ENCODE measurements at places on chromosomes 5 and 9.

DNA sequence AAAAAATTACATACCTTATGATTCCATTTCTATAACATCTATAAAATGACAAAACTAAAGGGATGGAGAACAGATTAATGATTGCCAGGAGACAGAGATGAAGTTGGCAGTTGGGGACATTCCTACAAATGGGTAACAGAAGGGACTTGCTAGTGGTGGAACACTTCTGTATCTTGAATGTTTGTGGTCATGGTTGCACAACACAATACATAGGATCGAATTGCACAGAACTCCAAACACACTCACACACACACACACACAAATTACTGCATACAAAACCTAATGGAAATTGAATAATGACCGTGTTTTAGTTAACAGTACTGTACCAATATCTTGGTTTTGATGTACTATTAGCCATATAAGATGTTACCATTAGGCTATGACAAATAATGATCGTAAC is 330.7 kb upstream of the POU5F2 start:
- no peak for DNase-seq

DNA sequence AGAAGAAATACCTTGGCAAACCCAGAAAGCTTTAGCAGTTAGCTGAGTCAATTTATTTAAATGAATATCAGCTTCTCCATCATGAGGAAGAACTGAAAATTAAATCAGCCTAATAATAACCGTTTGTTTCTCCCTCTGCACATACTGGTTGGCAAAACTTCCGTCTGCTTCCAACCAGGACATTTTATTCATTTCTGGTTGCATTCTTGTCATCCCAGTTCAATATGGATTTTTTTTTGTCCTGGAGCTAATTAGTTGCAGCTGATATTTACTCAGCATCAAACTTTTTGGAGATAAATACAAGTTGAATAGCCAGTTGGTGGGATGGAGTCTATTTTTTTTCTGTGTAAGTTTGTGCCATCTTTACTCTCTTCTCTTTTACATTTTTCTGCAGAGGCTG is 126.5 kb upstream of the GDNF start:
- DNase-seq = no peak

- DNase-seq = no peak
These were observed 74.0 kb downstream of the PCSK5 start for GRCh38 chr9:75964427-75964826.

- no peak for DNase-seq
These were observed 42.7 kb upstream of the FUBP3 start for GRCh38 chr9:130536701-130537107.

- DNase-seq = no peak
These were observed 5.9 kb downstream of the ALAD start for GRCh38 chr9:113395000-113395861.

DNA sequence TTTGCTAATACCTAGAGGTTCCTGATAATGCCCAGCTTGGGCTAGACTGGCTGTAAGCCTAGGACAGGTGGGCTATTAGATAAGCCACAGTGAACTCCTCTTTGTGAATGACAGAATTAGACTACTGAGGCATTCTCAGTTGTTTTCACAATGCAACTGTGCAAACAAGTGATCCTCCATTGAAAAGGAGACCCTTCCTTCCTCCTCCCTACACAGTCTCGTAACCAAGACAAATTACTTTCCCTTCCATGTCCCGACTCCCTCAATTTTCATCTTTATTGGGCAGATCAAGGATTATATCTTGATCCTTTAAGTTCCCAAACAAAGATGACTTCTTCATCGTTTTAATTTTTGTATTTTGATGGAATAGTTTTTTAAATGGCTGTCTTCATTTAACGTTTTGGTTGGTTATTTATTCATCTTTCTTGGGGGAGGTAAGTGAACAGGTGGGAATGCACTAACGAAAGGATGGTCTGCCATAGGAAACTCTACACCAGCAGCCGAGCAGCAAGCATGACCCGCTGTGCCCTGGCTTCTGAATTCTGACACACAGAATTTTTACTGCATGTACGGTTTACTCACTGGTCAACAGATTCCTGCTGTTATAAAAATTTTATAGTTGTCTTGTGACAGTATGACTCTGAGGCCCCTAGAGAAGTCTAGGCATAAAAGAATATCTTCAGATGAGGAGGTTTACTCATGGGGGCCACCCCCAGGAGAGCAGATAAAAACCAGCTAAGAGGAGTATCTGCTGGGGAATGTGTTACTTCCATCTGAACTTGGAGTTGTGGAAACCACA is 137.5 kb upstream of the TUT7 start:
- DNase-seq = no peak

GRCh38 chr5:155619688-155620087 is 606.1 kb downstream of the KIF4B start:
- DNase-seq = no peak

DNA sequence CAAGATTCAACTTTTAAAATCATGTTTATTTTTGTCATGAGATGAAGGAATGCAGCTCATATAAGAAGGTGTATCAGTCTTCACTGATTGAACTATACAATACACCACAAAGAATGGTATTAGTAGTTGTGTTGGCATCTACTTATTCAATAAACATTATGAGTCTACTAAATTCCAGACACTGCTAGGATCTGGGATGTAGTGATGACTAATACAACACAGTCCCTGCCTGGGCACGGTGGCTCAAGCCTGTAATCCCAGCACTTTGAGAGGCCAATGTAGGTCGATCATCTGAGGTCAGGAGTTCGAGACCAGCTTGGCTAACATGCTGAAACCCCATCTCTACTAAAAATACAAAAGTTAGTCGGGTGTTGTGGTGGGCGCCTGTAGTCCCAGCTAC is 171.4 kb upstream of the NFIB start:
- DNase-seq = no peak

GRCh38 chr9:120942186-120943001 is 15.8 kb upstream of the TRAF1 start:
- DNase-seq = no peak

DNA sequence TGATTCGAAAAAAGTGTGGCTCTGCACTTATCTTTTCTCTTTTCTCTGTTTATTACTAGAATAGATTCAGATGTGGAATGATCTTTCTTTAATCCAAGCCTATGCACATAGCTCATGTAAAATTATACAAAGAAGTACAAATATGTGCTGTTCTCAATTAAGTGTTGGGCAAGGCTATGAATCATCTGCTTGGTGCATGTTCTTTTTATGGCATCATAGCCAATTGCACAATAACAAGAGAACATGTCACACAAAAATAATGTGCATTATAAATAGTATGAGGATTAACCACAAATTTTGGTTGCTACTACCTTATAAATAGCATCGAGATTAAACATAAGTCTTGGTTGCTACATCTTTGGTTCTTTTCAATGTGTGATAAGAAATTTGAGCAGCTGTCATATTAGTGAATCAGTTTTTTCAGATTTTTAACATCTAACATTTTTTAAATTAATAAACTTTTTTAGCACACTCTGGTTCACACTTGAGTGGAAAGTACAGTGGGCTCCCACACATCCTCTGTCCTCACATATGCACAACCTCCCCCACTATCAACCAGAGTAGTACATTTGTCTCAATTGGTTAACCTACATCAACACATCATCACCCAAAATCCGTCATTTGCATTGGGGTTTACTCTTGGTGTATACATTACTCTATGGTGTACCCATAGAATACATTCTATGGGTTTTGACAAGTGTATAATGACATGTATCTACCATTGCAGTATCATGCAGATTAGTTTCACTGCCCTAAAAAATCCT is 6.8 kb upstream of the RECK start:
- DNase-seq = no peak

DNA sequence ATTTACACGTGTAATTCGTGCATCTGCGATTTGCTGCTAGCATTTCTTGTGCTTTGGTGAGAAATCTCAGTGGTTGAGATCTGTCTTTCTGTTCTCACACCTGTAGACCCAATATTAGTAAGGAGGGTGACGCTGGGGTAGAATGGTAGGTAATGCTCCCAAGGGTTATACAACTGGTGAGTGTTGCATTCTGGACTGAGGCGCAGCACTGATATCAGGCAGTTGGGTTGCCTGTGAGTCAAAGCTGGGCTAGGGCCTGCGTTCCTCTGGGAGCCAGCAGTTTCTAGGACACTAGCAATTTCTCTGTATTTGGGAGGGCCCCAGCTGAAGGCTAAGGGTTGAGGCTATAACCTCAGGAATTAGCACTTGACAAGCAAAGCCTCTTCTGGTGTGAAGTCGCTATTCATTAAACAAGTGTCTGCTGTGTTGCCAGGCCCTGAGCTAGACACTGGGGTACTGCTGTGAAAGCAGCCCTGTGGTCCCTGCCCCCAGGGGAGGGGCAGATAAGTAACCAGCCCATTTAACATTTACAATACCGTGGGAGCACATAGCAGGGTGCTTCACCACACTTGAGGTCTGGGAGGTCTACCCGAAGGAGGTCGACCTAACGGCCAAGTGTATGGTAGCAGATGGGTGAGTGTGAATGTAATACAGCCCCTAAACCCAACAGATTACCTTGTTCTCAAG is 28.7 kb downstream of the LARP1 start:
- no peak for DNase-seq

DNA sequence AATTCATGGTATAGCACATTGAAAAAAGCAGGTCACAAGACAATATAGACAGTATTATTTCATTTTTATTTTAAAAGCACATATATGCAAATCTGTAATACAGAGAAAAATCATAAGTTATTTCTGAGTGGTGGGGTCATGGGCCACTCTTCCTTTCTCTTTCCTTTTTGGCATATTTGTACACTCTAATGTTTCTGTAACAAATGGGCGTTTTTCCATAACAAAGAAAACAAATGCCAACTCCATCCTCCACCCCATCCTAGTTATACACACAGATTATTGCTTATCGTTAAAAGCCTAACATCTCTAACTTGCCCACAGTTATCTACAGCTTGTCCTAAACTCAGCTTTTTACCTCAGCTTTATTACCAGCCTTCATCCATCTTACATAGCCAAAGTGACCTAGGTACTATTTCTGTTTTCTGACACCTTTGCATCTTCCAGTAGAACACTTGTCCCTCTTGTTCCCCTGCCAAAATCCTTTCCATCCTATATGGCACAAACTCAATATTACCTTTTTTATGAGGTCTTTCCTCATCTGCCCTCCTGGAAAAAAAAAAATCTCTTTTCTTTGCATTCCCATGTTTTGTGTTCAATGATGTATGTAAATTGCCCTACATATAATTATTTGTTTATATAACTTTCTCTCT is 4.1 kb downstream of the KIAA0825 start:
- no peak for DNase-seq

GRCh38 chr9:99485459-99485858 is 263.4 kb downstream of the SEC61B start:
- no peak for DNase-seq

- DNase-seq = no peak
These were observed 2.8 kb downstream of the MAMDC2 start for GRCh38 chr9:70046274-70047070.

DNA sequence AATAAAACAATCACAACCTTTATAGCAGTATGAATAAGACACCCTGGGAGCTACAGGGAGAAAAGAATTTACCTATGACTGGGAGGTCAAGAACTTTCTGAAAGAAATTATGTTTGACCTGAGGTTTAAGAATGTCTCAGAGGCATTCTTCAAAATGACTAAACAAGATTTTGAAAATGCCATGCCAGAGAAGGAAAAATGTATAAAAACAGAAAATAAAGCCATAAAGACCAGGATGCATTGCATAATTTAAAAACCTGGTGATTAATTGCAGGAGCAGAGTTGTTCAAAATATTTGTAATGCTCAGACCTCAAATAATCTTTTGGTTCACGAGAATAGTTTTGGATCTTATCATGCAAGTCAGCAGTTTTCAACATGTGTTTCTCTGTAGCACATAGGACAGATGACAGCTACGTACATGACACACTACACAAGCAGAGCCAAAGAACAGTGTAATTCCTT is 954.7 kb upstream of the ARRDC3 start:
- no peak for DNase-seq

- no peak for DNase-seq
These were observed 111.2 kb downstream of the SH3TC2 start for GRCh38 chr5:148951612-148952011.

- DNase-seq = no peak
These were observed at the start of gene FBXL7 for GRCh38 chr5:15499528-15500324. TSS of gene FBXL7 (plus strand) at chr5:15500180.

GRCh38 chr5:72167804-72168203 is 60.5 kb downstream of the MAP1B start:
- DNase-seq = no peak

GRCh38 chr9:22389271-22389670 is 57.4 kb upstream of the DMRTA1 start:
- DNase-seq = no peak

- no peak for DNase-seq
These were observed 244.3 kb downstream of the GADD45G start for GRCh38 chr9:89849096-89849495.

DNA sequence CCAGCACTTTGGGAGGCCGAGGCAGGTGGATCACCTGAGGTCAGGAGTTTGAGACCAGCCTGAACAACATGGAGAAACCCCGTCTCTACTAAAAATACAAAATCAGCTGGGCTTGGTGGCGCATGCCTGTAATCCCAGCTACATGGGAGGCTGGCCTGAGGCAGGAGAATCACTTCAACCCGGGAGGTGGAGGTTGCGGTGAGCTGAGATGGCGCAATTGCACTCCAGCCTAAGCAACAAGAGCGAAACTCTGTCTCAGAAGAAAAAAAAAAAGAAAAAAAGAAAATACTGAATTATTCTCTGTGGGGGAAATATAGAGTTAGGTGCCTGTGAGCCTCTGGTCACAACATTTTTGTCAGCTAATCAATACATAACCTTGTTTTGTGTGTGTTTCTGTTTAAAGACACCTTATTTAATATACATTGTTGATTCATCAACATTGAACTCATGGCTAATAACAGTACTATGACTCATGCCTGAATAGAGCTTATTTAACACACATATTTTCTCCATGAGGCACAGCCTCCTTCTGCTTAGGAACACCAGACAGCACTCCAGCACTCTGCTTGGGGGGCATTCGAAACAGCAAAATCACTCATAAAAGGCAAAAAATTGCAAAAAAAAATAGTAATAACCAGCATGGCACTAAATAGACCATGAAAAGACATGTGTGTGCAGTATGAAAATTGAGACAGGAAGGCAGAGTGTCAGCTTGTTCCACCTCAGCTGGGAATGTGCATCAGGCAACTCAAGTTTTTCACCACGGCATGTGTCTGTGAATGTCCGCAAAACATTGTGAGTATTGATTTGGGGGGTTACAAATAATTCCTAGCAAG is at the start of gene IL31RA:
TSS of gene IL31RA (plus strand) at position 519 of the 836 bp plus-strand sequence. CDS start at position 733, 214 bp downstream.
- no peak for DNase-seq

- DNase-seq = no peak
These were observed 100.0 kb downstream of the KIAA1958 start for GRCh38 chr9:112586599-112587155.

- DNase-seq = no peak
These were observed 44.5 kb upstream of the CXCL14 start for GRCh38 chr5:135623186-135623715.

- DNase-seq = no peak
These were observed 1767.7 kb downstream of the EFNA5 start for GRCh38 chr5:105903069-105903468.

GRCh38 chr5:145246379-145246778 is 588.8 kb downstream of the PRELID2 start:
- no peak for DNase-seq

DNA sequence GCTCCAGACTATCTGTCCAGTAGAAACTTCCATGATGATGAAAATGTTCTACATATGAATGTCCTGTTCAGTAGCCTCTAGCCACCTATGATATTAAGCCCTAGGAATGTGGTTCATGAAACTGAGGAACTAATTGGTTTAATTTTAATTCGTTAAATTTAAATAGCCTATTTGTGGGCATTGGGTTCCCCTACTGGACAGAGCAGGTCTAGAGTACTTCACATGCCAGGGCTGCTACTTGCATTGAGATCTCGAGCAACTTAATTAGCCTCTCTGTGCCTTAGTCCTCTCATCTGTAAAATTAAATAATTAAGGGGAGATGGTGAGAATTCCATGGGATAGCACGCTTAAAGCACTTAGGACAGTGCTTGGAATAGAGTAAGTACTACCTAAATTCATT is 160.0 kb downstream of the PAPPA start:
- no peak for DNase-seq
